ENCODE measurements at places on chromosomes 2 and 18. TPM values are rescaled to one million over a fixed set of nuclear protein-coding genes. Genes with fewer than 3 reads are reported as not detected.
A peak's percentile ranks its signal among the peaks of the same experiment; 100 is the strongest.

- DNase-seq, result no peak
These were observed 233.4 kb downstream of the MTX2 start for GRCh38 chr2:176502619-176503018.

DNA sequence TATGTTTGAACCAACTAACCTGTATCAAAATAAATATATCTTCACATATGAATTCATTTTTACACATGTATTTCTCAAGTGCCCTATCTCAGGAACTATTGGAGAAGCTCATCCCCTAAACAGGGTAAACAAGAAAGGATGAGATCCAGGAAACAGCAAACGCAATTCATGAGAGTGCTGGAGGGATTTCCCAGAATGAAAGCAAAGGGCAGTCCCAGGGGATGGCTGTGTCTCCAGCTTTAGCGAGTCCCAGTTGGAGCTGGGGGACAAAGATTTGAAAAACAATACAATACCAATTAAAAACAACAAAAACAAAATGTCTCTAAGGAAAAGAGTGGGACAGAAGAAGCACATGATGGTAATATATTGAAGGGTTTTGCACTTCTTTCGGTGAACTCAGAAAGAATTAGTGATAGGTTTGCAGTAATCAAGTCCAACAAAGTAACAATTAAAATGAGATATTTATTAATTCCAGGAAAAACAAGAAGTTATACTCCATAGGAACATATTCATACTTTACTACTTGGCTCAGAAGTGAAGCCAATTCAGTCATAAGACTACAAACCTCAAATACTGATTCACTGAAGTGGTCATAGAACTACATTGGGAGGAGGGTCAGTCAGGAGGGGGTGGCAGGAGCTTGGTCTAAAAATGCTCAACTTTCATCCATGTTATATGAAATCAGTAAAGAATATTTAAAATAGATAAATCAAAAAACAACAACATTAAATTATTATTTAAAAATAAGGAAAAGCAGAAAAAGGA, 73.1 kb upstream of the PDE1A start:
- DNase-seq, result no peak

- DNase-seq, result no peak
These were observed 141.1 kb downstream of the SOCS6 start for GRCh38 chr18:70429847-70430500.

DNA sequence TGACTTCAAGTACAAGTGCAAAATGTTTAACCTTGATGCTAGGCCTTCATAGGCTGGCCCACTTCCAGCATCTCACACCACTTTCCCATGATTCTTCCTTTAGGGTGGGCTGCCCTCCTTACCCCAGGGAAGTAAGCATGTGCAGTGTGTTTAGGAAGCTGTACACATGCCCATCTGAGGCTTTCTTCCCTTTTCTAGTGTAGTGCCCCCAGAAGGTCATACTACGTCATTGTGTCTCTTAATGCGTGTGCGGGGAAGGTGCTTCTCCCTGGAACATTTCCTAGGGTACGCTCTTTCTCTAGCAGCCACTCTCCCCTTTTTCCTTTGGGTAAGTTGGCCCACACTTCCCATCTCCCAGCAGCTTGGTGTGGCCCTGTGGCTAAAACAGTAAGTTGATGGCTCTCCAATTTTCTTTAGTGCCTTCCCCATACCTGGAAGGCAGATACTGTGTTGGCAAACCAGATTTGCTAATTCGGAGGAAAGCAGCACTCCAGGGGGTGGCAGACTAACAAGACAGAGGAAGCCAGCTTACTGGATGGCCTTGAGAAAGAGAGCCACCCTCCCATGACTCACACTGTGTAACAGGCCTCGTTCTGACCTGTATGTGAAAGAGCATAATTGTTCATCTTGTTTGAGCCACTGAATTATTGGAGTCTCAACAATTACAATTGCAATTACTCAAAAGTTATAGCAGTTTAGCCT, 1.1 kb upstream of the SULT6B1 start:
- peak; percentile 73 for DNase-seq

- DNase-seq, result no peak
These were observed 54.4 kb downstream of the SETBP1 start for GRCh38 chr18:44735096-44735495.

DNA sequence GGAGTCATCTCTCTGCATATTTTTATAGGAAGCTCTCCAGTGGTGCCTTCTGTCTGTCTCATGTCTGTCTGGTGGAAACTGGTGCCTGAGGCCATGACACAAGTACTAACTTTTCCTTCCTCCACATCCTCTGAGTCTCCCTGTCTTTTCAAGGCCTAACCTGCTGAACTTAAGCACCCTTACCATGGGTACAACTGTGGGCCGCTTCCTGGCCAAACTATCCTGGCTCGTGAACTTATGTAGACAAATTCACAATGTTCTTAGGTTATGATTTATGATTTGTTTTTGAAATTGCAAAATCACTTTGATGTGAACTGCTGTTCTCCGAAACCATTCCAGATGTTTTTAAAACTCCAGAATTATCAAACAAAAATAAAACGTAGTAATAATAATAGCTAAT, 804.5 kb upstream of the POU3F3 start:
- no peak for DNase-seq

RGPD4 gene
- not detected for total RNA-seq
